Uterus (tissue), 4 donors: ENCODE measurements at places on chromosomes 1 and 21. TPM values are rescaled to one million over a fixed set of nuclear protein-coding genes. Genes with fewer than 3 reads are reported as not detected.

- H3K4me1 ChIP-seq = no peaks in the 10 kb centered on the region
- no peak for DNase-seq
- H3K27ac ChIP-seq = no peak overlapping the region
- H3K27me3 ChIP-seq = no peaks in the 10 kb centered on the region
- no peak overlapping the region for H3K4me3 ChIP-seq
Observed at GRCh38 chr21:42389449-42389835, 6.4 kb downstream of the TMPRSS3 start.

Gene SLC45A3
- 2.3 TPM for total RNA-seq

DNA sequence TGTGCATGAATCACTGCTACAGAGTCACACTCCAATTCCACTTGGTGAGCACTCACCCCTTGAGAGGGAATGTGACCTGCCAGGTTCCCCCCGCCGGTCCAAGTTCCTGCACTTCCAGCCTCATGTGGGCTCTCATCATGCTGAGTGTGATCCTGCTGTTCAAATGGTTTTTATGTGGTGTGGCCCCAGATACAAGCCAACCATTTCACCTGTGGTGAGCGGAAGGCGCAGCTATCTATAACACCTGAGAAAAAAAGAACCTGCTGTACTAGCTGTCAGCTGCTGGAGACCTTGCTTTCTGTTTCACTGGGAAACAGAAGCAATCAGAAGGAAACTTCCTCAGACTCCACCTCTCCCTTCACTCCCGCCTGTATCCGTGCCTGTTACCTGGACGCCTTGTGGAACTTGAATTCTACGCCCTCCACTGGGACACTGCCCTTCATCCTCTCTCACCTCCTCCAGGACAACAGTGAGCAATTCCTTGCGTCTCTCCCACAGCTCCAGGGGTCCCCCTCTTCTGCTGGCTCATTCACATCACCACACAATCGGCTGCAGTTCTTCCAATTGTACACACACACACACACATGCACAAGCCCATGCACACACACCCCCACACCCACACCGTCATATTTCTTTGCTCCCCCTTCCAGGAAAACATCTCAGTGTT, 64.4 kb upstream of the RPL11 start:
- H3K27me3 ChIP-seq = no peaks in the 10 kb centered on the region
- no peak overlapping the region for H3K27ac ChIP-seq
- no peaks in the 10 kb centered on the region for H3K4me1 ChIP-seq
- no peak overlapping the region for H3K4me3 ChIP-seq
- H3K36me3 ChIP-seq = no peaks in the 10 kb centered on the region

GRCh38 chr1:118110580-118110979, 74.4 kb downstream of the SPAG17 start:
- H3K36me3 ChIP-seq = no peaks in the 10 kb centered on the region
- H3K4me3 ChIP-seq = no peak overlapping the region
- no peak for DNase-seq

Gene ETV3L
- total RNA-seq = not detected

Gene BLACAT1
- 0.52 TPM for total RNA-seq

Gene PCBP3
- 8.6 TPM for total RNA-seq

DNA sequence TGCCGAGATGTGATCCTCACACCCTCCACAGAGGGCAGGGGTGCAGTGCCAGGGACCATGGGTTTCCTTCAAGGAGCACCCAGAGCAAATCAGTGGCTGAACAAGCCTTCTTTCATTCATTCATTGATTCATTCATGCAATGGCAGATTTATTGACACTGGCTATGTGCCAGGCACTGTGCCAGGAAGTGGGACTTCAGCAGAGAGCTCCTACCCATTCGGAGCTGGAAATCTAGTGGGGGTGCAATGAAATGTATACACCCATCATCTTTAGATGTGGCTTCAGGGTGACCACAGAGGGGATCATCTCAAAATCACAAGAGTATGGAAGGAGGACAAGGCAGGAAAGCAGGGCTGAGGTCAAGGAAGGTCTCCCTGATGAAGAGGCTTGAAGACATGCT, 18.9 kb downstream of the SLC6A9 start:
- no peaks in the 10 kb centered on the region for H3K4me1 ChIP-seq
- DNase-seq = no peak
- H3K36me3 ChIP-seq = no peaks in the 10 kb centered on the region
- no peak overlapping the region for H3K27ac ChIP-seq
- H3K4me3 ChIP-seq = no peak overlapping the region
- no peaks in the 10 kb centered on the region for H3K27me3 ChIP-seq

DNA sequence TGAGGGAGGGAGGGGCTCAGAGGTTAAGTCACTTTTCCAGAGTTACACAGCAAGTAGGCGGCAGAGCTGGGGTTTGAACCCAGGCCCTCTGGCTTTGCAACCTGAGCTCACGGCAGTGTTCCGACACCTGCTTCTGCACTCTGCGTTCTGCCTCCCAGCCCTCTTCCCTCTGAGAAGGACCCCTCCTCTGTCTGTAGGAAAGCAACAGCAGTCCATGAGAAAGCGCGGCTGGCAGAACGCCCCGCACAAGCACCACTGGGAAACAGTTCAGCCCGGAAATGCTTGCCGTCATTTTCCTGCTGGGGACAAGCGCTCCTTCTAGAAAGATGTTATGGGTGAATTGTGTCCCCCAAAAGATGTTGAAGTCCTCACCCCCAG, 241.1 kb downstream of the NPHP4 start:
- DNase-seq = no peak
- no peak overlapping the region for H3K27ac ChIP-seq
- H3K36me3 ChIP-seq = no peaks in the 10 kb centered on the region
- no peaks in the 10 kb centered on the region for H3K4me1 ChIP-seq

GRCh38 chr1:231774719-231775335, 148.2 kb downstream of the DISC1 start:
- H3K27ac ChIP-seq = no peak overlapping the region
- no peak overlapping the region for H3K4me3 ChIP-seq
- no peak for DNase-seq
- H3K27me3 ChIP-seq = no peaks in the 10 kb centered on the region
- no peaks in the 10 kb centered on the region for H3K4me1 ChIP-seq
- no peaks in the 10 kb centered on the region for H3K36me3 ChIP-seq

GRCh38 chr1:47183308-47184089, 6.3 kb downstream of the PDZK1IP1 start:
- H3K36me3 ChIP-seq = no peaks in the 10 kb centered on the region
- no peak for DNase-seq
- no peak overlapping the region for H3K27ac ChIP-seq
- H3K27me3 ChIP-seq = no peaks in the 10 kb centered on the region

DNA sequence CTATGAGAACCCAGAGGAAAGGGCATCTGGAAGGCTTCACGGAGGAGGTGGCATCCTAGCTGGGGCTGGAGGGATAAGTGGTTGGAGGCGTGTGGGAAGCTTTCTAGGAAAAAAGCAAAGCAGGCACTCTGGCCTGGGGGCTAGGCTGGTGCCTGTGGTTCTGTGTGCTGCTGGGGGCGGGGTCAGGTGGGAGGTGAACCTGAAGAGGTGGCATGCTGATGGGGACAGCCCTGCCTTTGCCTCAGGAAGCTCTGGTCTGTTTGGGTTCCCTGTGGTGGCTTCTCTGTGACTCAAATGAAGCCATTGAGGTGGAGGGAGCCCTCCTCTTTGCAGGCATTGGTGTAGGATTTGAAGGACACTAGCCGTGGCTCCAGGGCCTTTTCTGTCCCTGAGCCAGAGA, 221.6 kb upstream of the POU3F1 start:
- H3K27me3 ChIP-seq = no peaks in the 10 kb centered on the region
- DNase-seq = no peak
- H3K36me3 ChIP-seq = no peaks in the 10 kb centered on the region
- H3K4me3 ChIP-seq = no peak overlapping the region
- no peaks in the 10 kb centered on the region for H3K4me1 ChIP-seq

Gene FAAH
- 10.6 TPM for total RNA-seq

DNA sequence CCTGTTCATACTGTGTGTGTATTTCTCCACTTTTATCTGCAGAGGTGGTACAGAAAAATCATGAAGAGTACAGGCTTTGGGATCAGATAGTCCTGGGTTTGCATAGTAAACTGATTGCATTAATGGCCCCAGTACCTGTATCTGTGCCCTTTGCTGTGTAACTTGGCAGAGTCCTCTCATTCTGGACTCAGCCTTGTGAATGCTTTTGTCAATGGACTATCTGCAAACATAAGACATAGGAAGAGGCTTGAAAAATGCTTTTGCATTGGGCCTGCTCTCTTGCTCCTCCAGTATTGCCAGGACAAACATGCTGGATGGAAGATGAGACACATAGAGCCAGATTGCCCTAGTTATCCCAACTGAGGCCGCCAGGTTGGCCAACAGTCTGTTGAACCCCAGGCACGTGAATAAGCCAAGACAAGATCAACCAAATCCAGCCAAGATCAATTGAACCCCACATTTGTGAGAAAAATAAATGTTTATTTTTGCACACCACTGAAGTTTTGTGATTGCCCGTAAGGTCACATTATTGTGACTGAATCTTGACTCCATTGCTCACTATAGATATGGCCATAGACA, 37.2 kb downstream of the ADCY10 start:
- H3K36me3 ChIP-seq = no peaks in the 10 kb centered on the region
- DNase-seq = no peak
- no peak overlapping the region for H3K4me3 ChIP-seq
- no peaks in the 10 kb centered on the region for H3K27me3 ChIP-seq
- H3K27ac ChIP-seq = no peak overlapping the region
- H3K4me1 ChIP-seq = no peaks in the 10 kb centered on the region

GRCh38 chr1:70764747-70765146, 282.9 kb downstream of the PTGER3 start:
- no peak overlapping the region for H3K27ac ChIP-seq
- DNase-seq = no peak
- no peaks in the 10 kb centered on the region for H3K36me3 ChIP-seq
- no peak overlapping the region for H3K4me3 ChIP-seq
- H3K27me3 ChIP-seq = no peaks in the 10 kb centered on the region
- H3K4me1 ChIP-seq = no peaks in the 10 kb centered on the region

GRCh38 chr21:44085491-44086321, 21.5 kb upstream of the PWP2 start:
- H3K27ac ChIP-seq = no peak overlapping the region
- no peak for DNase-seq
- no peak overlapping the region for H3K4me3 ChIP-seq
- no peaks in the 10 kb centered on the region for H3K4me1 ChIP-seq
- H3K36me3 ChIP-seq = no peaks in the 10 kb centered on the region

- no peak overlapping the region for H3K27ac ChIP-seq
- H3K36me3 ChIP-seq = no peaks in the 10 kb centered on the region
- H3K27me3 ChIP-seq = no peaks in the 10 kb centered on the region
- H3K4me3 ChIP-seq = no peak overlapping the region
- no peaks in the 10 kb centered on the region for H3K4me1 ChIP-seq
- DNase-seq = no peak
Observed at GRCh38 chr1:98387701-98388100, 273.8 kb upstream of the SNX7 start.

- H3K36me3 ChIP-seq = no peaks in the 10 kb centered on the region
- H3K4me1 ChIP-seq = no peaks in the 10 kb centered on the region
- no peak overlapping the region for H3K27ac ChIP-seq
- H3K4me3 ChIP-seq = no peak overlapping the region
Observed at GRCh38 chr1:216458812-216459211, 35.6 kb upstream of the USH2A start.

GRCh38 chr1:111454859-111455641, 5.8 kb downstream of the ATP5PB start:
- DNase-seq = no peak
- peaks cover 9% of the 10 kb centered on the region for H3K4me1 ChIP-seq
- H3K27me3 ChIP-seq = no peaks in the 10 kb centered on the region
- H3K27ac ChIP-seq = no peak overlapping the region

- no peaks in the 10 kb centered on the region for H3K4me1 ChIP-seq
- no peak for DNase-seq
- no peaks in the 10 kb centered on the region for H3K36me3 ChIP-seq
- no peak overlapping the region for H3K27ac ChIP-seq
Observed at GRCh38 chr1:39149509-39149908, 55.0 kb upstream of the MACF1 start.

- no peak overlapping the region for H3K4me3 ChIP-seq
- no peaks in the 10 kb centered on the region for H3K36me3 ChIP-seq
- no peaks in the 10 kb centered on the region for H3K4me1 ChIP-seq
- no peak for DNase-seq
- no peaks in the 10 kb centered on the region for H3K27me3 ChIP-seq
Observed at GRCh38 chr1:113732802-113733201, 26.5 kb downstream of the PHTF1 start.

DNA sequence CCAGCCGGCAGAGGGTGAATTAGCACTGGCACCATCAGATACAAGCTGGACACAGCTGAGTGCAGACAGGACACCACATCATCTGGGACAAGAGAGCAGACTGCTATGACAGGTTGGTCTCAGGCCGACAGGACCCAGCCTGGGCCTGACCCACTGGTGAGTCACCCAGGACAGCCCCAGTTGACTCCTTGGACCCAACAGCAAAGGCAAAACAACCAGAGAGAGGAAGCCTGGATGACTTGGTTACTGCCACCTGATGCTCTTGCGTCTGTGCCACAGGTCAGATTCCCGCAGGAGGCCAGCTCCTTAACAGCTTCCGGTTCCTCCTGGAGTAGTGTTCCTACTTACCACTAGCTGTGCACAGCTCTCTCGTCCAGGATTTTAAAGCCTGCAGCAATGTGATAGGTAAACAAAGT, 18.5 kb downstream of the CCN1 start:
- no peak for DNase-seq
- H3K27me3 ChIP-seq = no peaks in the 10 kb centered on the region
- H3K4me1 ChIP-seq = no peaks in the 10 kb centered on the region
- no peak overlapping the region for H3K4me3 ChIP-seq
- no peak overlapping the region for H3K27ac ChIP-seq

Gene GPR153
- total RNA-seq = 5.6 TPM

- no peaks in the 10 kb centered on the region for H3K36me3 ChIP-seq
- no peaks in the 10 kb centered on the region for H3K27me3 ChIP-seq
- no peak overlapping the region for H3K27ac ChIP-seq
- no peaks in the 10 kb centered on the region for H3K4me1 ChIP-seq
Observed at GRCh38 chr1:153202006-153202405, 1.2 kb upstream of the LELP1 start.

GRCh38 chr1:79588719-79589118, 582.2 kb upstream of the ADGRL4 start:
- no peak for DNase-seq
- H3K27ac ChIP-seq = no peak overlapping the region
- H3K36me3 ChIP-seq = no peaks in the 10 kb centered on the region
- H3K27me3 ChIP-seq = no peaks in the 10 kb centered on the region
- no peak overlapping the region for H3K4me3 ChIP-seq

- H3K4me3 ChIP-seq = no peak overlapping the region
- no peaks in the 10 kb centered on the region for H3K36me3 ChIP-seq
- no peak overlapping the region for H3K27ac ChIP-seq
Observed at GRCh38 chr1:17704176-17704575, 51.0 kb upstream of the ACTL8 start.

DNA sequence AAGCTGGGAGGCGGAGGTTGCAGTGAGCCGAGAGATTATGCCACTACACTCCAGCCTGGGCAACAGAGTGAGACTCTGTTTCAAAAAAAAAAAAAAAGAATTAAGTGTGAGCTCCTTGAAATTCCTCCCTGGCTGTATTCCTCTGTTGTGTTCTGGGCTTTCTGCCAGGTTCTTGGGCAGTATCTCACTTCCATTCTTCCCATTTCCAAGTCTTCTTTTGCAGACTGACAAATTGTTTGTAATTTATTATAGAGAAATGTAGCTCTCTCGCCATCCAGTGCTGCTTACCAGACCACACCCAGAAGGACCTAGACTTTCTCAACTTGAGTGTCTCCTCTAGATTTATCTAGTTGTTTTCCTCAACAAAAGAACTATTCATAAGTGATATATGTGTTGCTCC, 105.0 kb upstream of the ADGRL2 start:
- DNase-seq = peak; percentile 27
- H3K27ac ChIP-seq = no peak overlapping the region
- no peak overlapping the region for H3K4me3 ChIP-seq
- H3K27me3 ChIP-seq = no peaks in the 10 kb centered on the region
- no peaks in the 10 kb centered on the region for H3K4me1 ChIP-seq

GRCh38 chr1:226217273-226217672, 6.2 kb upstream of the MIXL1 start:
- DNase-seq = no peak
- H3K27ac ChIP-seq = no peak overlapping the region
- no peaks in the 10 kb centered on the region for H3K4me1 ChIP-seq
- H3K27me3 ChIP-seq = no peaks in the 10 kb centered on the region
- H3K4me3 ChIP-seq = no peak overlapping the region
- no peaks in the 10 kb centered on the region for H3K36me3 ChIP-seq
